NCI-H69 (cell line): ENCODE measurements at places on chromosomes 11 and 22.
A peak's percentile ranks its signal among the peaks of the same experiment; 100 is the strongest.

DNA sequence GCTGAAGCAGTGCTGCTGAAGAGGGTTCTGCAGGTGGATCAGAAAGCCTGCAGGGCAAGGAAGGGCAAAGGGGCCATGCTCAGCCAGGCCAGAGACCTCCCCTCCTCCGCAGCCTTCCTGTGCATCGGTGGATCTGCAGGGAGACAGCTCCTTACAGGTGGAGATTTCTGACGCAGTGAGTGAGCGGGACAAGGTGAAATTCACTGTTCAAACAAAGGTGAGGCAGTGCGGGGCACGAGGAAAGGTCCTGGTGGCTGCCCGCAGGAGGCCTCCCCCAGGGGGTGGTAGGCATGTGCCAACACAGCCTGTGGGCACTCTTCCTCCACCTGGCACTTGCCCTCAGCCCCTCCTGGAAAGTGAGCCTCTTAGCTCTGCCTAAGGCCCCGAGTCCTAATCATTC, 8.6 kb downstream of the CFL1 start:
- no peak for DNase-seq

- peak; percentile 75 for DNase-seq
These were observed 26.2 kb downstream of the TCP11L1 start for GRCh38 chr11:33065445-33066178.

DNA sequence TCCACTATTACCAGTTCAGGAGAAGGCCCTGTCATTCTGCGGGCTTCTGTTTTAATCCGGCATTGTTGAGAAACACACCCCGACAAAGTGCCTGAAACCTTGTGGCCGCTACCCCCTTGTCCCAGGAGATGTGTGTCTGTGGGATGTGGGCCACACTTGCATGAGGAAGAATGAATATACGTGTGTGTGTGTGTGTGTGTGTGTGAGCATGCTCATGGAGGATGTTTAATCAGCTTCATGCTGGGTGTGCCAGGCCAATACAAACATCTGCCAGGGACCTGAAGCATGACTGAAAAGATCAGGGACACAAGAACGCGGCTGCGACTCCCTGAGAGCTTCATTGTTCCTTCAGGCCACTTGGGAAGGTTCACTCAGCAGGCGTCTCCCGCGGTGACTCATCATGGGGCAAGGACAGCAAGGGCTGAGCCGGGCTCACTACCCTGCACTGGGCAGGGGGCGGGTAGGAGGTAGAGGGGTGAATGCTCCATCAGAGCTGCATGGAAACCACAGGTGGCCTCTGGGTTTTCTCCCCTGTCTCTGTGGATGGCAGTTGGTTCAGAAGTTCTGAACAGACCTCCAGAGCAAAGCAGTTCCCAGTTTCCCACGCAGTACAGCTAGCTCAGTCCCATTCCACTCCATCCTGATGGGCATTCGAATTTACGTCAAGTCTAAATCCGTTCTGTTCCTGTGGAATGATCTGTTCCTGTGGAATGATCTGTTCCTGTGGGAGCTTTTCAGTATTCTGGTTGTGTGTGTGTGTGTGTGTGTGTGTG, 7.0 kb upstream of the MALAT1 start:
- DNase-seq: peak; percentile 100

GRCh38 chr22:37162221-37163095, 12.7 kb upstream of the IL2RB start:
- DNase-seq: no peak

DNA sequence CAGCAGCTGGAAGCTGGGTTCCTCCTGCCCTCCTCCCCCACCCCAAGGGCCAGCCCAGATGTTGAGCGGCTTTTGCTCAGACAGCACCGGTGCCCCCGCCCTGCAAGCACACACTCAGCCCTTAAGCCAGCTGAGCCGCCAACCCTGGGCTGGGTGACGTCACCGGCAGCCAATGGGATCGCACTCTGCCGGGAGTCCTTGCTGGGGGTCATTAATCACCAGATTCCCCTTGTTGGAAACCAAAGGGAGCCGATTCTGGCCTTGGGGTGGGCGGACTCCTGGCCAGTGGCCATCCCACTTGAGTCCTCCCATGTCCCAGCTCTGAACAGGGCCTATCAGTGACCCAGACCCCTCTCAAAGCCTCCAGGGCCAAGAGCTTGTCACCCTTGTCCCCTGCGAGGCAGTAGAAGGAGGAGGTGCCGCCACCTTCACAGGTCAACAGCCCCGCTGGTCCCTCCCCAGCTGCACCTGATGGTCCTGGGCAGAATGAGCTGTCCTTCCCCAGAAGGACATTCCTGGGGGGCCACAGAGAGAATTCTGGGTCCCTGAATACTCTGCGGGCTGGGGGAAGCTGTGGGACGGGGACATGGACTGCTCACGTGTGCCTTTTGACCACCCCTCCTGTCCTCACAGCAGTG, 7.4 kb downstream of the DUSP8 start:
- peak; percentile 95 for DNase-seq

GRCh38 chr22:21937041-21937820, 15.4 kb downstream of the PPM1F start:
- DNase-seq: no peak

DNA sequence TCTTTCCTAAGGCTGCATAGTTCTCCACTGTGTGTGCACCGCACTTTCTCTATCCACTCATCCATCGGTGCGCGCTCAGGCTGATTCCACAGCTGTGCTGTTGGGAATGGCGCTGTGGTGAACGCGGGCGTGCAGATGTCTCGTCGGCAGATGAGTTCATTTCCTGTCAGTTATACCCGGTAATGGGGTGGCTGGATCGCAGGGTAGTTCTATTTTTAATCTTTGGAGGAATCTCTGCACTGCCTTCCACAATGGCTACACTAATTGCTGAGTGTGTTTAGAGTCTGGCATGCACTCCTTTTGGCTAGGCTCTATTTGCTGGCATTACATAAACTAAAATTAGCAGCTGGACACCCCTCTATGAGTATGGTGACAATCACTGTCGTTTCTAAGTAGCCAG, 27.9 kb upstream of the KRTAP5-7 start:
- DNase-seq: no peak

DNA sequence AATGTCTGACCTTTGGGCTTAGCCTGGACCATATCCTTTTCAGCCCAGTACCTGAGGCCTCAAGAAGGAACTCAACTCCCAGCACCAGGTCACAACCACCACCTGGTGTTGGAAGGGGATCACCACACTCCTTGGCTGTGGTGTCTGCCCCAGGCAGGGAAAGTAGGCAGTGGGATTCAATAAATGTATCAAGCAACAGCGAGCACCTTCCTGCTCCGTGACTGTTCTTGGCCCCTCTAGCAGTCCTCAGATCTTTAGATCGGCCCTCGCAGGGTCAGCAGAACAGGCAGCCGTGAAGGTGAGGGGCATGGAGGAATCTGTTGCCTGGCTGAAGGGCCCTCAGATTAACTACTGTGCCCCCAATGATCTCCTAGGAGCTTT, 15.9 kb downstream of the ARFGAP2 start:
- peak; percentile 56 for DNase-seq

DNA sequence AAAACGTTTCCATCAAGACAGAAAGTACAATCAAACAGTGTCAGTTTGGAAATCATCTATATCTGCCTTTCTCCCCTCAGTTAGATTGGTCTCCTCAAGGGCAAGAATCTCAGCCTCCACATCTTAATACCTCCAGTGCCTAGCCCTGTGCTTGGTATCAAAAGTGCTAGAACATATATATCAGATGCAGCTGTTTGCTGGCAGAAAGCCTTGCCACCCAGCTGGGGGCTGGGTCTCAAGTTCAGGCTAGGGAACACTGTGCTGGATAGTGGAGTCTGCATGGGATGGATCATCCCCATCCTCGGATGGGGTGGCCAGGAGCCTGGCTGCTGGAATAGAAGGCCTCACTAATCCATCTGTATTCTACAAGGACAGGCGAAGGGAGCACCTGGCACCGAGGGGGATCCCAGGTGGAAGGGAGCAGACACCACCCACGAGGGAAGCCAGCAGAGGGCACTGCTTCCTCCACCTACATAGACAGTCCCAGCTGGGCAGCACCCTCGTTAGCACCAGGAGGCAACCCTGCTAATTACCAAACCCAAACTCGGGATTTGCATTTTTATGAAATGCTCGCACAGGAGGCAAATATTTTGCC, 602.2 kb downstream of the BUD13 start:
- DNase-seq: peak; percentile 65

DNA sequence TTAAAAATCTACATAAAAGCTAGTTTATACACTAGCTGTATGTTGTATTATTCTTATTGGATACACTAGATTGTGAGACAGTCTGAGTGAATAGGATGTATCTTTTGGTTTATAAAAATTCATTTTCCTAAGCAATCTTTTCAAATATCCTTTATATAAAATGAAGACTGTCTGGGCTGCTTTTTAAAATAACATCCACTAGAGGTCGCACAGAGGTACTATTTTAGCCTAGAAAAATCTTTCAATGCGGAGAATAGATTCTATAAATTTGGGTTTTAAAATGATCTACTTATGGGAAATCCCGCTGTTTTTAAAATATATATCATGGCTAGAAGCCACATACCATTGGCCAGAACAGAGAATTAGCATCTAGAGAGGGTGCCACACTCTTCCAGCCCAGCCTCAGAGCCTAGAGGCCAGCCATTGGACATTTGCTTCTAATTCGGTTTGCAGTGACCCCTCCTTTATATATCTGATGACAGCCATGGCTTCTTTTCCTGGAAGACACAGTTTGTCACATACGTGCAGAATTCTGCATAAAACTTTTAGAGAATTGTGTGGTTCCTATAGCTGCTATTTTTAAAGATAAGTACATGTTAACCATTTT, 7.3 kb downstream of the C11orf97 start:
- peak; percentile 58 for DNase-seq

GRCh38 chr11:125128450-125128849, 17.0 kb upstream of the TMEM218 start:
- no peak for DNase-seq

GRCh38 chr22:22769434-22770279, 118.0 kb upstream of the IGLL5 start:
- DNase-seq: no peak

GRCh38 chr11:61513143-61513765, 4.7 kb downstream of the LRRC10B start:
- peak; percentile 41 for DNase-seq

DNA sequence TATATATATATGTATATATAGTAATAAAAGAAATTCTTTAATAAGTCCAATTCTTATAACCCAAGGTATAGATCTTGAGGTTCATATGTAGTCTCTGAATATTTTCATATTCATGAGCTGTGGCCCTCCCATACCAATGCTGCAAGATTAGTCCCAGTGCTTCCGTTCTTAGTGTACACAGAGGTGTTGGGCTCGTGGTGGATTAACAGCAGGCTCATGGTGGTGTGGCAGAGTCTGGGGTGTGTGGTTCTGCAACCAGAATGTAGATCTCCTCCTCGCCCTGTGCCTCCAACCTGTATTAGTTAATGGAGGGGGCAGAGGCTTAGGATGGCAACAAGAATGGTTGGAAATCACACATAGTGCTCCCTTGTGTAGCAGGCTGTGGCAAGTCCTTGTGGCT, 16.8 kb downstream of the PRDM10 start:
- no peak for DNase-seq

DNA sequence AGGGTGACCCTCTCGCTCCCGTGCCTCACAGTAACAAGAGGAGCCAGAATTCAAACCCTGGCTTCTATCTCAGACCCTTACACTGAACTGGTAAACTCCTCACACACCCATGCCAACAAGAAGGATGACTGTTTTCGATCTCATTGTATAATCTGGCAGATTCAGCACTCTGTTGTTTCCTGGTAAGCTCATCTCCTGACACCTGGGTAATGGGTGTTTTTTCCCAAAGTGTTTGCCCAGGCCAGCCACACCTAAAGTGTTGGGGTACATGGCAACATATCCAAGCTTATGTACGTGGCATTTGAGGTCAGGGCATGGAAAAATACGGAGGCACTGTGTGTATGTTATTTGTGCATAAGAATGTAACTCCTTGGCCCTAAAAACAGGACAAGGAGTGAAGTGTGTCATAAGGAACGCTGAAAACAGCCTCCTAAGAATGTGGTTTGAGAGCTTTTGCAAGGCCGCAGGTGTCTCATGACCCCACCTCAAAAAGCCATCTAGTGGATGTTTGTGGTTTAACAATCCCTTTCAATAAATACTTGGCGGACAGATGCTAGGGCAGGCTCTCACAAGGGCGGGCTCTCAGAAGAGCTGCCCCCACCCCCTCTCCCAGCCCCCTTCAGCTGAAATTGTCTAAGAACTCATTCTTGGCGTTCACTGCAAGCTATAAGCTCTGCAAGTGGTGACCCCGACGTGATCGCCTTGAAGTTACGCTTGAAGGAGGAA, at the start of gene MS4A15:
Gene MS4A15 (plus strand): TSS at position 561 of the 726 bp plus-strand sequence. CDS start 6,867 bp downstream, outside the sequence.
- peak; percentile 48 for DNase-seq

DNA sequence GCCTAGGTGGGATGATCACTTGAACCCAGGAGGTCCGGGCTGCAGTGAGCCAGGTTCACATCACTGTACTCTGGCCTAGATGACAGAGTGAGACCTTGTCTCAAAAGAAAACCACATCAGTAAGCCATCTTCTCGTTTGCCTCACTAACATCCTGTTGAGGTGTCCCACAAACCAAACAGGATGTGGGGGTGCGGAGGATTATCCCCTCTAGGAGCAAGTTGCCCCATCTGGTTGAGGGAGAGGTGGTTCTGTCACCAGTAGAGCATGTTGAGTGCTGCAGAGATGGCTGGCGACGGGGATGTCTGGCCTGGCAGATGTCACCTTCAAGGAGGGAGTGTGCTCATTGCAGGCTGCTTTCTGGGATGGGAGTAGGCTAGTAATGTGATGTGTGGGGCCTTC, 72.4 kb downstream of the ZNRF3 start:
- no peak for DNase-seq

DNA sequence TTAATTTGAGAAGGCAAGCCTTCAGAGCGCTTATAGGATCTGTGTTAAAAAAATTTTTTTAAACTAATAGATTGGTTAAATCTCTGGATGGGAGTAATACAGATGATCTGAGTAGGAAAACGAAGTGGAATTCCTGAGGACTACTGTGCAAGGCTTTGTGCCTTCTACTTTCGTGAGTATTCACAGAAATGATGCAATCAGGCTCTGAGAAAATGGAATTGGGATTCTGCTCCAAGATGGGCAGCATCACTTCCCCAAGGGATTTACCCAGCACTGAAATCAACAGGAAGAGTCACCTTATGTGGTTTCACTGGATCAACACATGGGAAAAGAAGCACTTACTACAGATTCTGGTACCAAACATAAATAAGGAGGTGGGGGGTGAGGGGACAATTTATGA, 12.5 kb downstream of the KMT5B start:
- DNase-seq: peak; percentile 8

- DNase-seq: no peak
These were observed 8.5 kb upstream of the ARFGAP3 start for GRCh38 chr22:42865536-42865935.
